ENCODE measurements at places on chromosomes 11 and 22.

- no peak for DNase-seq
Measured at GRCh38 chr11:63179432-63180041, 35.5 kb upstream of the SLC22A24 start.

DNA sequence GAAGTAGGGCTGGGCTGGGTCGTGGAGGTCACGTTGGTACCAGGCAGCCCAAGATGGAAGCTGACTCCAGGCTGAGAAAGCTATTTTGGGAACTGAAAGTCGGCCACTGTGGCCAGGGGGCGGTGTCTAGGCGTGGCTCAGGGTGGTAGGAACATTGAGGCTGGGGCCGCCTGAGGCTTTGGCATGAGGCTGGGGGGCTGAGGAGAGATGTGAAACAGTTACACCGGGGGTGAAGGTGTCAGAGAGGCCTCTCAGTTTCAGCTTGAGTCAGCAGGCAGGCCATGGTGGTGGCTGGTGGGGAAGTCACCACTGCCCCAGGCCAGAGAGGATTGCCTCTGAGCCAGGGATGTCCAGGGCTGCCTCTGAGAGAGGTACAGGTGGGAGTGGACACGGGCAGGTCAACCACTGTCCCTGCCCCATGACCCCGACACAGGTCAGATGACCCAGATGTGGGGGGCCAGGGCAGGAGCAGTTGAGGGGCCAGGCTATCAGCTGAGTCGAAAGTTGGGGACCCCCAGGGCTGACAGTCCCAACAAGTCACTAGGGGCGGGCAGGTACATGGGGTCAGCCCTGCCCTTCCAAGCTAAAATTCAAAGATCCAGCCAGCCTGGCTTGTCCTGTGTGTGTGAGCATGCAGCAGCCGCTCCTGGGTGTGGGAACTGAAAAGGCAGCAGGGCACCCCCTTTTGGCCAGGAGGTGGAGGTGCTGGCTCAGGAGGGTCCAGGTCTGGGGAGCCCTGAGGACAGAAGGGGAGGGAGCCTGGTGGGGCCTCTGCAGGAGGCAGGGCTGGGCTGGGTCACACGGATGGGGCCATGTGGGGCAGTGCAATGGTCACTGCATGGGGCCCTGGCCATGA is 7.2 kb downstream of the KCNK7 start:
- DNase-seq = peak; percentile 13

- no peak for DNase-seq
Measured at GRCh38 chr11:3204141-3205015, 14.2 kb downstream of the MRGPRG start.

DNA sequence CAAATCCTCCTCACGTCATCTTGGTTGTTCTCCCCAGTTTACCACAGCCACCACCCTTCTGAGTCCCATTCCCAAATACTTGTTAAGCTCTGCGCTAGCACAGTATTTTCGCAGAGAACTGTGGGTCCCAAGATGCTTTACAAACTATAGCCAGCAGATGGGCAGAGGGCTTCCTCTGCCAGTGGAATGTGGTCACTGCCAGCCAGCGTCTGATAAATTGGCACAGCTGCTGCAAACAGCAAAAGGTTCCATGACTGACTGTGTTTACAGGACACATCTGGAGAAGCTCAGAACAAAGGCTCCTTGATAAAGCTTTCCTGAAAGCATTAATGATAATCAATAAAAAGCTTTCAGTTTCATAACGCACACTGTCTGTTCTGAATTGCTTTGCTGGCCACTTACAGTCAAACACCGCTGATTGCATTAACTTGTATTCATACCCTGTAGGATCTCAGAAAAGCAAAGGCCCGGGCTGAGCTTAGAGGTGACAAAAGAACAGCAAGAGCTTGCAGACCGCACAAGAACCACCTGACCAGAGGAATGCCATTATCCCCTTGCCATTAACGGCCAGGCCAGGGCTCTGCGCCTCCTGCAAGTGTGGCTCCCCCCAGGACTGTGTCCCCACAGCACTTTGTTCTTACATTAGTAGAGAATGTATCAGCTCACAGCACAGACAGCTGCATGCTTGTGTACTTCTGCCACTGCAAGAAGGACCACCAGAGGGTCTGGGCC is 120.6 kb downstream of the MICAL3 start:
- DNase-seq = no peak

DNA sequence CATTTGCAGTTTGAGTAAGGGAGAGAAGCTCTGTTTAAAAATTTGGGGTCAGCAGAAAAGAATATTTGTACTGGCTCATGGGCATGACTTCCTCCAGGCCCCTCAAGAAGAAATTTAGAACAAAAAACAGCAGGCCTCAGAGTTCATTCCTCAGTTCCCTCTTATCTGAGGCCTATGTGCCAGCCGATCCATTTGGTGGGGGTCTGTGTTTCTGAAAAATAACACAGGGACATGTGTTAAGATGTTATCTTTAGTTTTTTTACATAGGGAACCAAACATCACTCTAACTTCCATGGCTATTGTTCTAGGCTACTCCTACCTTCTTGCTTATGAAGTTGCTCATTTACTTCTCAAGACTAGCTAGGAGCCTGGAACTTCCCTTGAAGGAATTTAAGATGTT is 16.2 kb upstream of the HSD17B12 start:
- DNase-seq = no peak

- DNase-seq = no peak
Measured at GRCh38 chr11:9962722-9963121, 298.8 kb downstream of the SWAP70 start.

- DNase-seq = no peak
Measured at GRCh38 chr11:9923280-9923679, 259.4 kb downstream of the SWAP70 start.

DNA sequence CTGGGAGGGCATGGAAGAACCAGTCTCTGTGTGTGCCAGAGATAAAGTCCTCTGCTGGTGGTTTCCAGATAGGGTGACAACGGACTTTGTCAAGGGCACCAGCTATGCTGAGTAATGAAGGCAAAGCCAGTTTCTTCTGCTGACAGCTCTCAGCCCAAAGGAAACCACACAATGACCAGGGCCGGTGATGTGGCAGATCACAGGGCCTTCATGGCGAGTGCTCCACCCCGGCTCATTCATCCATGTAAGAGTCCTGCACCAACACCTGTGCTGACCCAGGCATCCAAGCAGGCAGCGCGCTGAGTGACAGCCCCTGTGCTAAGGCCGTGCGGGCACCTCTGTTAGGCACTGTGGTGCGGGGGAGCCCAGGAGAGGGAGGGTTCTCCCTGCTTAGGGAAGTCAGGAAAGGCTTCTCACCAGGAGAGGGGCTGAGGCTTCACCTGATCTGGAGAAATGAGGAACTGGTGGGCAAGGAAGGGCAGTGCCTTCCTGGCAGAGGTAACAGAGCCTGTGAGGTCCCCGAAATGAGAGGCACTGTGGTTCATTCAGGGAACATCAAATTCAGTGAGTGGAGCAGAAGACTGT is 33.8 kb downstream of the TP53I11 start:
- DNase-seq = no peak

- DNase-seq = no peak
Measured at GRCh38 chr11:10456519-10456918, 1.5 kb downstream of the AMPD3 start.

DNA sequence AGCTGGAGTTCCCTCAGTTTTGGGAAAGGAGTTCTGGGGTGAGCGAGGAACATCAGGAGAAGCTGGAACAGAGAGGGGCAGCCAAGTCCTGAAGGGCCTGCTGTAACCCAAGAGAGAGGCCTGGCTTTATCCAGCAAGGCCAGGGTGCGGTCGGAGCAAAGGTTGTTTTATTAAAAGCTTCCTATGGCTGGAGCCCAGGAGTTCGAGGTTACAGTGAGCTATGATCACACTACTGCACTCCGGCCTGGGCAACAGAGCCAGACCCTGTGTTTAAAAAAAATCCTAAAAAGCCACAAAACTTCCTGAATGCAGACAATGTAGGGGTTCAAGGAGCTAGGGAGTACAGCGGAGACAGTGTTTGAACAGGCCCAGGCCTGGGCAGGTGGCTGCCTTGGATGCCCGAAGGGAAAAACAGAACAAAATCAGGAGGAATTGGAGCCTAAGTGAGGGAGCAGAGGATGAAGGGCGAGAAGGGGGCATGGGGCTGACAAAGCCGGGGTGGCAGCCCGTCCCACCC is 22.2 kb upstream of the MALAT1 start:
- DNase-seq = no peak

DNA sequence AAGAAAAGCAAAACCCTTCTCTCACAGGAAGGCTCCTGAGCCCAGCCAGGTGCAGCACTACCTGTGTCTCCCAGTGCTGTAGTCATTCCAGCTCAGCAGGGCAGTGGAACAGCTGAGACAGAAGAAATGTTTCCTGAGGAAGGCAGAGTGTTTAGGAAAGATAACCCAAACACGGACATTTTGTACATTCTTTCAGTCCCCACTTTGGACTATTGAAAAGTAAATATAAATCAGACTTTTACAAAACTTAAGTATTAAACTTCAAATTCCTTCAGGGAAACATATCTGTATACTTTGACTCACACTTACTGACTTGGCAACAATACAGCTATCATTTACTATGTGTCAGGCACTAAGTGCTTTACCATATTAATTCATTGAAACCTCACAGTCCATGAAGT is 40.4 kb downstream of the RRAS2 start:
- DNase-seq = no peak

DNA sequence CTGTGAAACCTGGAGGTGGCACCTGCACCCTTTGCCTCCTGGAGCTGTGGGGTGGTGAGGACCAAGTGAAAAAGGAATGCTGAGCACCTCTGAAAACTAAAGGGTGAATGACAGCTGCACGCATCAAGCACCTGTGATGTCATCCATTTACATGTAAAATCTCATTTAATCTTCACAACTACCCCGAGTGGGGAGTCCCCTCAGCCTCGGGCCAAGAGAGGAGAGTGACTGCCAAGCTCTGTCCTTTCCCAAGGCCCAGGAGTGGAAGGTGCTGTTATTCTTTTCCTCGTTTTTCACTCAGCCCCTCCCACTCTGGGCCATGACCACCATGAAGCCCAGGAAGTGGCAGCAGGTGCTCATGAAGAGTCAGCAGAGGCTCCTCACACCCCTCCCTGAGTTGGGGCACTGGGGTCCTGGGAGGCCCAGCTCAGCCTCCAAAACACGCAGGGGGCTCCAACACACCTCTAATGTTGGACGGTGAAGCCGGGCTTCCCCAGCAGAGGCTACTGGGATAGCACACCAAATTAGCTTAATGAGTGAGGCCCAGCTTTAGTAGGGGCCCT is 35.7 kb downstream of the NECTIN1 start:
- no peak for DNase-seq

GRCh38 chr22:28014211-28015045 is 95.4 kb upstream of the PITPNB start:
- DNase-seq = peak; percentile 85

GRCh38 chr22:27538666-27539065 is 262.9 kb downstream of the MN1 start:
- no peak for DNase-seq

DNA sequence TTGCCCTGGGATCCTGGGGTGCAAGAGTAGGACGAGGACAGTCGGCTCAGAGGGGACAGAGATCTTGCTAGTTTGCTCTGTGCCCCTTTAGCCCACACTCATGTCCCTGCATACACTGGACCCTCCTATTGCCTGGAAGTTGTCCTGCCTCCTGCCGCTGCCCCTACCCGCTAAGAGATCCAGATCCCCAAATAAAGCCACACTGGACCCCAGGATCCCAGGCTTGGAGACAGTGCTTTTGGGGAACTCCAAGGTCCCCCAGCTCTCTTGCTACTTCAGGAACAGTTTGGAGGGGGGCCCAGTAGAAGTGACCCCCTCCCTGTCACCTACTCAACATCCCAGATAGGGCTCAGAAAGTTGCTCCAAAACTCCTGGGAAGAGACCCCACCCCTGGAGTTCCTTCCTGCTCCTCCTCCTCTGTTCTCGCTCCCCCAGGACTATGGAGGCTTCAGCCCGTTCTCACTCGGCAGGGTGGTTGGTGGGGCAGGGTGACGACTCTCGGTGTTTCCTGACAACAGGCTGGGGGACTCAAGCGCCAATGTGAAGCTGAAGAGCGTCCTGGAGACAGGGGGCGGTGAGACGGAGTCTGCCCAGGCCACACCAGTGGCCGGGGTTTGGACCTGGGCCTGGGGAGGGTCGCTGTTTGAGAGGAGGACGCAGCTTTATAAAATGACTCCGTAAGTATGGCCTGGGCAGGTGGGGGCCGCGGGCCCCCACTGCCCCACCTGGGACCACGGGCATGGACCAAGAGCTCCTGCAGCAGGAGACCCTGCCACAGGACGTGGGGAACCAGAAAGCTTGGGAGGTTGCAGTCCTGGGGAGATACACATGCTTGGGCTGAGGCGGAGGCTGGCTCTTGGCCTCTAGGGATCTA is 19.2 kb upstream of the TUB start:
- DNase-seq = no peak

DNA sequence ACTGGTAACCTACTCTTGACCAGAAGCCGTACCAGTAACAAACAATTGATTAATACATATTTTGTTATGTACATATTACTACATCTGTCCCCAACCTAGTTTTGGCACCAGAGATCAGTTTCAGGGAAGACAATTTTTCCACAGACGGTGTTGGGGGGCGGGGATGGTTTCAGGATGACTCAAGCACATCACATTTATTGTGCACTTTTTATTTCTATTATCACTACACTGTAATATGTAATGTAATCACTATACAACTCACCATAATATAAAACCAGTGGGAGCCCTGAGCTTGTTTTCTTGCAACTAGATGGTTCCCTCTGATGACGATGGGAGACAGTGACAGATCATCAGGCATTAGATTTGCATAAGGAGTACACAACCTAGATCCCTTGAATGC is 15.5 kb downstream of the DGCR8 start:
- DNase-seq = no peak

GRCh38 chr11:108289699-108290098 is 66.8 kb downstream of the ATM start:
- no peak for DNase-seq

GRCh38 chr11:123718063-123718462 is 23.4 kb downstream of the ZNF202 start:
- no peak for DNase-seq

DNA sequence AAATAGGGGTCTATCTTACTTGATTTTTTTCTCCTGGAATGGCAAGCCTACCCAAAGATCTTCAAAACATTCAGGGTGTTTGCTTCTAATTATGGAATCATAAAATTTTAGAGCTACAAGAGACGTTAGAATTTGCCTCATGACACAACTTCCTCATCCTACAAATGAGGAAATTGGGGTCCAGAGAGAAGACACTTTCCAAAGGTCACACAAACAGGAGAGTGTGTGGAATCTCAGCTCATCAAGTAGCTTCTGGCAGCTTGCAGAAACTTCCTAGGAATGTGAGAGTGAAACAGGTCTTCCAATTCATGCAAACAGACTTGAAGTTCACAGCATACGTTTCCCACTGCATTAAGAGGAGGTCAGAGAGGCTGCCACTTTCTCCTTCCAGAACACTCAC is 976.0 kb downstream of the OPCML start:
- no peak for DNase-seq

DNA sequence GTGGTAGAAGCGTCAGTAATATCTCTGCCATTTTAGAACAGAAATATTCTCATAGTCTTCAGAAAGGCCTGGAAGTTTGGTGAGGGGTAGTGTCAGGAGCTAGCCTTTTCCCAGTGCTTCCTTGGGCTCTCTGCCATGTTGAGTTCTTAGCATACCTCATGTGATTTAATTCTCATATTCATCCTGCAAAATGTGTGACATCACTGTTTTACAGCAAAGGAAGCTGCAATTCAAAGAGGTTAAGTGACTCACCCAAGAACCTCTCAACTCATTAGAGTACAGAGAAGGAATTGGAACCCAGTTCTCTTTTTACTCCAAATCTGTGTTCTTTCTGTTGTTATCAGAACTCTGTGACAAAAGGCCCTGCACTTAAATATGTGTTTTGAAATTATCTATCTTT is 72.1 kb downstream of the RNF169 start:
- no peak for DNase-seq

GRCh38 chr11:7573558-7574296 is 59.9 kb downstream of the PPFIBP2 start:
- DNase-seq = no peak

All from NCI-H2081 (cell line).